ENCODE measurements at places on chromosomes 4 and X. TPM values are rescaled to one million over a fixed set of nuclear protein-coding genes. Genes with fewer than 3 reads are reported as not detected.
A peak's percentile ranks its signal among the peaks of the same experiment; 100 is the strongest.

EVC2 gene
- polyA plus RNA-seq, result 4.0 TPM

RAB33A gene
- polyA plus RNA-seq, result 0.36 TPM

DNA sequence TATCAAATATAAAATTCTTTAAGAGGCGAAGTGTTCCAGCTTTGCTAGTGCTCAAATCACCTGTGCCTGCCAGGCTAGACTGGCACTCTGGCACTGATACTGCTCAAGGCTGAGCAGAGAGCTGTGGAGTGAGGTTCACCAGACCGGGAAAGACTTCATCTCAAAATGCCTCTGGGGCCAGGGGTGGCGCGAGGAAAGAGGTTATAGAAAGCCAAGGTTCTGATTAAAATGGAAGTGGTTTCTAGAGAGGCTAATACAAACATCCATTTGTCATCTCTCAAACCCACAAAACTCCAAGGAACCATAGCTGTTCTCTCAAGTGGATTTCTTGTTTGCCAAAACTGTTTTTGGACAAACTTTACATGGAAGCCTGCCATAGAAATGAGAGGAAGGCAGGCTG lies 41.5 kb downstream of the F11 start:
- no peak for DNase-seq

GRCh38 chrX:56764975-56765791 lies 36.1 kb downstream of the NBDY start:
- DNase-seq, result no peak

DNA sequence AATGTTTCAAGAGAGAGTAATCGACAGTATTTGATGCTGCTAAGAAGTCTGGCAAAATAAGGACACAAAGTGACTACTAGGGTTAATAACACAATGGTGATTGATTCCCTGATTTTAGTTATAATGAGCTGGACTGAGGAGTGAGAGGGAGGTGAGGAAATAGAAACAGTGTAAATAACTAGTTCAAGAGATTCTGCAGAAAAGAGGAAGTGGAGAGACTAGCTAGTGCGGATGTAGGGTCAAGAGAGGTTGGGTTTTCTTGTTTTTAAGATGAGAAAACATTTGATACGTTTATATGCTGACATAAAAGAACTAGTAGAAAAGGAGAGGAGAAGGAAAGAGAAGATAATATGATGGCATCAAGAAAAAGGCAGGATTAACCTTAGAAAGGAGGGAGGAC lies 12.2 kb upstream of the TRPC5 start:
- no peak for DNase-seq

NHSL2 gene
- 8.2 TPM for polyA plus RNA-seq

DNA sequence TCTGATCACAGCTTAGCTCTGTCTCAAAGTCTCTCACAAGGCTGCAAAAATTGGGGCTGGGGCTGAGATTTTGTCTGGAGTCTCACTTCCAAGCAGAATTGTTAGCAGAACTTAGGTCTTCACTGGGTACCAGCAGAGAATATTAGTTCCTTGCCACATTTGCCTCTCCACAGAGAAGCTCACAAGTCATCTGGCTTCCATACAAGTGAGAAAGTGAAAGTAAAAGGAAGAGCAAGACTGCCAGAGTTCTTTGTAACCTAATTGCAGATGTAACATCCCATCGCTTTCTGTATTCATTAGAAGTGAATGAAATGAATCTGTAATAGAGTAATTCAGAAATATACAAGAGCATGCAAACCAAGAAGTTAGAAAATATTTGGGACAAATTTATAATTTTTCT lies 624.1 kb upstream of the GNPDA2 start:
- DNase-seq, result peak; percentile 40

DNA sequence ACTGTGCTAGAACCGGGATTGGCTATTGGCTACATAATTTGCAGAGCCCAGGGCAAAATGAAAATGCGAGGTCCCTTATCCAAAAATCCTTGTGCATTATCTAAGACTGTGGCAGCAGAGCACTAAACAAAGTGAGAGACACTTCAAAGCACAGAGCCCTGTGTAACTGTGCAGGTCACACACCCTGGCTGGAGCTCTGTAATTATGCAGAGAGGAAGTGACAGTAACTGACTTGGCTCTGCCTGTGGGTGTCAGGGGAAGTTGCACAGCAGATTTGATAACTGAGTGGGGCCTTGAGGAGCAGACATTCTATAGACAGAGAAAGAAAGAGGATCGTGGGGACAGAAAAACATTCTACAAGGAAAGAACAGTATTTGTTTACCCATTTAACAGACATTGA lies 173.5 kb upstream of the FMR1 start:
- no peak for DNase-seq

TNIP3 gene
- polyA plus RNA-seq, result 0.15 TPM

DNA sequence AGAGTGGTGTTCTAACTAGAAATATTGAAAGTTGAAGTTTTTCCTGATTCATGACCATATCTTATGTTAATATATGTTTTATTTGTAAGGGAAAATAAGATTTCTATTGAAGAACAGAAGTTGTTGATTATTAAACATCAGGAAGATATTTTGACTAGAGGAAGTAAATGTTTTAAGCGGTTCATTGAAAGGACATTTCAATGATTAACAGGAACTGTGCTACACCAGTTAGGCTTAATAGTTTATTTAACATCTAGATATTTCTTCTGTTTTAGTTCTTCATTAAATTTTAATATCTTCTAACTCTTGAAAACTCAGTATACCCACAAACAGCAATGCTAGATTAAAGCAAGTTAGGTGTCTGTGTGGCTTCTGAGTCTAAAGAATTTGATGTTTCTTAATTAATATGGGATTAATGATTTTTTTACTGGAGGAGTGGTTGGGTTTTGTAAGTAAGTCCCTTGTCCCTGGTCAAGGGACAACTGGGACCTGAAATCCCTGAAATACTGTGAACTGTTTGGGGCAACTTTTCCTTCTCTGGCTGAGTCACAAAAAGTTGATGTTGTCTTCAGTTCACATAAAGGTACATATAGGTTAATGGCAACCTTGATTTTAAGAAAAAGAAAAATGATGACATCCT lies 42.9 kb upstream of the CYP4V2 start:
- no peak for DNase-seq

- DNase-seq, result no peak
These were observed 165.3 kb upstream of the PPP1R2C start for GRCh38 chrX:42943051-42943974.

- no peak for DNase-seq
These were observed 249.1 kb downstream of the KCNIP4 start for GRCh38 chr4:21699446-21699845.

GRCh38 chr4:98939892-98940298 lies 11.0 kb upstream of the EIF4E start:
- peak; percentile 56 for DNase-seq

DNA sequence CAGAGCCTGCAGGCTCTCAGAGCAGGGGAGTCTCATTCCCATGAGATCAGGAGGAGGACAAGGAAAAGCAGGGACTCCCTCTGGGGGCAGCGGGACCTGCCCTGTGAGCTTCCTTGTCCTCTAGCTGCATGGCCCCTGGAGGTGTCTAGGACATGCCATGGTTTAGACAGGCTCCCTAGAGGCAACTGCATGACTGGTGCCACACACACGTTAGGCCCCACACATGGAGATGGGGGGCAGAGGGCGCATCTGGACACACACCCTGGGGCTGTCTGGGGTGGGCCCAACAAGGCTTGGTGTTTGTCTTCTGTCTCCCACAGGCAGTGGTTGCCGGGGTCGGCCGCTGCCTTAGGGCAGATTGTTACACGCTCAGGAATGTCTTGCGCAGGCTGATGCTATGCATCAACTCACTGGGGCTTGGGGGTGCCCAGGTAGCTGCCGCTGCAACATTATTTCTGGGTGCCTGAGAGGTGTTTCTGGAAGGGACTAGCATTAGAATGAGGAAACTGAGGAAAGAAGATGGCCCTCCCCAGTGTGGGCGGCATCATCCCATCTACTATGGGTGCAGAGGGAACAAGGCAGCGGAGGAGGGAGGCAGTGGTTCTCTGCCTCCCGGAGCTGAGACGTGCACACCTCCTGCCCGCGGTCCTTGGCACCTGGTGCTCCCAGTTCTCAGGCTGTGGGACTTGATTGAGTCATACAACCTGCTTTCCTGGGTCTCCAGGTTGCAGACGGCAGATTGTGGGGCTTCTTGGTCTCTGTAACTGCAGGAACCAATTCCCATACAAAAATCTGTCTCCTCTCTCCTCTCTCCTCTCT lies 32.1 kb upstream of the GPR78 start:
- DNase-seq, result no peak

TMEM154 gene
- polyA plus RNA-seq, result 0.83 TPM

SLC10A3 gene
- 12.2 TPM for polyA plus RNA-seq

STK26 gene
- polyA plus RNA-seq, result 50.1 TPM

ANOS1 gene
- polyA plus RNA-seq, result 16.8 TPM

SMARCA1 gene
- polyA plus RNA-seq, result 78.2 TPM
